HT-29 (cell line): ENCODE measurements at places on chromosomes 4 and X.

GRCh38 chrX:148135738-148136137 lies 154.6 kb downstream of the FMR1NB start:
- no peak for DNase-seq

- no peak for DNase-seq
Observed at GRCh38 chr4:30725562-30725961, 5.4 kb downstream of the PCDH7 start.

GRCh38 chrX:150213481-150214030 lies 149.6 kb upstream of the MAMLD1 start:
- DNase-seq, result no peak

- DNase-seq, result no peak
Observed at GRCh38 chr4:164446516-164446915, 307.4 kb upstream of the SMIM31 start.

- DNase-seq, result no peak
Observed at GRCh38 chr4:83617371-83618035, 81.6 kb downstream of the GPAT3 start.
